IMR-90 (cell line): ENCODE measurements at places on chromosomes 13 and 19. TPM values are rescaled to one million over a fixed set of nuclear protein-coding genes. Genes with fewer than 3 reads are reported as not detected.
A peak's percentile ranks its signal among the peaks of the same experiment; 100 is the strongest.

- H3K36me3 ChIP-seq = peaks cover 14% of the 10 kb centered on the region; the same call in 1 of the 2 replicates
- no peak overlapping the region for H3K4me3 ChIP-seq
- H3K4me1 ChIP-seq = peaks cover 11% of the 10 kb centered on the region
- DNase-seq = no peak
- no peaks in the 10 kb centered on the region; the same call in 1 of the 2 replicates for H3K27me3 ChIP-seq
- no peak overlapping the region for H3K27ac ChIP-seq
These were observed 4.6 kb downstream of the ICAM5 start for GRCh38 chr19:10294368-10294697.

SIGLEC14 gene
- not detected in 2 replicates for total RNA-seq

GRCh38 chr19:6125571-6125989 lies 9.9 kb upstream of the ACSBG2 start:
- H3K27ac ChIP-seq = no peak overlapping the region
- no peaks in the 10 kb centered on the region for H3K36me3 ChIP-seq
- H3K4me1 ChIP-seq = no peaks in the 10 kb centered on the region
- DNase-seq = peak; percentile 77
- no peak overlapping the region for H3K4me3 ChIP-seq
- no peaks in the 10 kb centered on the region for H3K27me3 ChIP-seq

TMEM59L gene
- under 0.01 and 0.28 TPM in 2 replicates for total RNA-seq

GRCh38 chr19:55171440-55171839 lies 5.0 kb upstream of the DNAAF3 start:
- H3K27ac ChIP-seq = no peak overlapping the region
- DNase-seq = no peak
- no peak overlapping the region for H3K4me3 ChIP-seq
- H3K27me3 ChIP-seq = peaks cover 17% of the 10 kb centered on the region
- H3K36me3 ChIP-seq = no peaks in the 10 kb centered on the region
- peaks cover 4% of the 10 kb centered on the region; the same call in 1 of the 2 replicates for H3K4me1 ChIP-seq

COX7A1 gene
- 0.54 and 1.1 TPM in 2 replicates for total RNA-seq

- DNase-seq = no peak
- peaks cover 28% of the 10 kb centered on the region for H3K27me3 ChIP-seq
- H3K27ac ChIP-seq = no peak overlapping the region
- peaks cover 4% of the 10 kb centered on the region; the same call in 1 of the 2 replicates for H3K4me1 ChIP-seq
These were observed 1.2 kb downstream of the F7 start for GRCh38 chr13:113106711-113107351.
